ENCODE measurements at places on chromosomes 2 and 18.

- DNase-seq = peak; percentile 69
Measured at GRCh38 chr2:239106314-239106908, 258.5 kb downstream of the TWIST2 start.

DNA sequence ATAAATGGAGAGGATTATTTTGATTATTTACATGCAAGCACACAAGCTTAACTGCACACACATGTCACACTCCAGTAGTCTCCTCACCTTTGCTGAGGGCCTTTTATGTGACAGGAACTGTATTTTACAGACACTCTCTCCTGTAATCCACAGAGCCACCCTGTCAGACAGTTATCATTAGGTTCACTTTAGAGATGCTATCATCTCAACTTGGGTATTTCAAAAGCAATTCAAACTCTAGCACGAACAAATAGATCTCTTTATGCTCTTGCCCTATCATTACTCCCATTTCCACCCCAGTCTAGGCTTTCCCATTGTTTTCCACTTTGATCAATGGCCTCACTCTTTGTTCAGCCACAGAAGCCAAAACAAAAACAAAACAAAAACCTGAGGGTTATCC is 281.2 kb upstream of the EPHA4 start:
- DNase-seq = no peak

DNA sequence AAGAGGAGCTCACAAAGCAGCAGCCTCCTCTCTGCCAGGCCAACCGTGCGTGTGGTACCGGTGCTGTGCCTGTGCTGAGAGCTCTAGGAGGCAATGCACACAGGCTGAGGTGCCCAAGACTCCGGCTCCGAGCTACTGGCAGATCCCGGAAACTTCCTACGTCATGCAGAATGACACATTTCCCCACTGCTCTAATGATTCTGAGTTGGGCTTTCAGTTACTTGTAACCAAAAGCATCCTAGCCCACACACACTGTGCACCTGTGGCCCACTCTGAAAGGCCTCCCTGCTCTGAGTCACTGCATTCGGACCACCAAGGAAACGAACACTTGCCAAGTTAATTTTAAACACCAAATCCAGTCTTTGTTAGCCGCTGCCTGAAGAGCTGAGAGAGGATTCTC is 9.3 kb upstream of the RNU4ATAC start:
- no peak for DNase-seq

- no peak for DNase-seq
Measured at GRCh38 chr2:203972066-203972465, 35.5 kb downstream of the ICOS start.

DNA sequence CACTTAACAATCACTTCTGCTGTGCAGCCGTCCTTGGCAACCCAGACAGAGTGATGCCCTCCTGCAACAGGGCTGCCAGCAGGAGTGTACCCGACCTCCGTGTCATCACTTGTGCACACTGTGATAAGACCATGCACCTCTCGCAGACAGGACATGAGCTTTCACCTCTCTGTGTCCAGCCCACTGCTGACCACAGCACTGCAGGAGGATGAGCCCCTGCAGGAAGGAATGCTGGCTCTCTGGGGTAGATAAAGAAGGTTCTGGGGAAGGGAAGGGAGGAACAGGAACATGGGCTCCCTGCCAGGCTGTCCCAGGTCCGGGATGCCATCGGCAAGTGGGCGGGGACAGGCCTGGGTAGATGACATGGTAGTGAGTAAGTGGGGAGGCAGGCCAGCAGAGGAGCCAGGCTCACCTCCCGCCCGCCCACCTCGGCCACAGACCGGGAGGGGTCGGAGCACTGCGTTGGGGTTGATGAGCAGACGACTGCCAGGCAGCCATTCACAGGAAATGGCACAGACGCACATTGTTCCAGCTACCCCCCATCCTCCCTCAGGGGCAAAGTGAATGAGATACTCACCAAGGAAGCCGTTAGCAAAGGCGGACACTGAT is 18.6 kb upstream of the COL6A3 start:
- no peak for DNase-seq

DNA sequence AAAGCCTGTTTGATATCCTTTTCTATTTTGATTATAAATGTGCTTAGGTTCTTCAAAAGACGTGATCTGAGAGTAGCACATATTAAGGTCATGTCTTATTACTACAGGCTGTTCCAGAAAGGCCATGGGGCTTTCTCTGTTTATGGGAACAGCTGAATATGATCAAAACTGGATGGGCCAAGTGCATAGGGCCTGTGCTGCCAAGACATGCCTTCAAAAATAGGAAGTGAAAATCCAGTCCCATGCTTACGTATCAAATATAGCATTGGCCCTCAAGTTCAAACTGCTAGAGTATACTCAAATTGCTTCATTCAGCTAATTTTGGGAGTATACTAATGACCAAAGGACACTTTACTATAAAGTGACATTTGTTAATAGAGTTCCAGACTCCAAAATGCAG is 24.1 kb downstream of the SLC25A52 start:
- DNase-seq = no peak

GRCh38 chr2:69099541-69099940 is 86.6 kb downstream of the ANTXR1 start:
- DNase-seq = no peak

GRCh38 chr2:126187668-126188067 is 468.3 kb upstream of the GYPC start:
- no peak for DNase-seq

- DNase-seq = no peak
Measured at GRCh38 chr2:99900556-99900955, 241.8 kb downstream of the AFF3 start.

GRCh38 chr2:29166242-29167039 is 51.2 kb downstream of the CLIP4 start:
- DNase-seq = no peak

GRCh38 chr2:203484266-203485112 is 50.6 kb downstream of the RAPH1 start:
- DNase-seq = no peak
